ENCODE measurements at places on chromosomes 6 and 20.

GRCh38 chr6:161191671-161192070 lies 82.2 kb downstream of the AGPAT4 start:
- DNase-seq, result no peak

GRCh38 chr20:25738198-25738597 lies 41.5 kb upstream of the ZNF337 start:
- no peak for DNase-seq

DNA sequence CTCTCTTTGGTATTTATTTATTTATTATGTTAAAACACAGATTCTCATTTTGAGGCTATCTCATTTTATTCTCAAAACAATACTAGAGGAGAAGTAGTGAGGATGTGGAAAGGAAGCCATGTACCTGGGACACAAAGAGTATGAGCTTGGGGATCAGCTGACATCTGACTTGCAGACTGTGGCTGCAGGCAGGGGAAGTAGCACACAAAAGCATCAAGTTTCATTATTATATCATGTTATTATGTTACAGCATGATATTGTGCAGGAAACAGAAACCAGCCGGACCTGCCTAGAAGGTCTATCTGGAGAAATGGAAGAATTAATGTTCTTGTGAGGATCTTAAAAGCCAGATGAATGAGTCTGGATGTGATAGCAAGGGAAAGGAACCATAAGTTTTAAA lies 248.2 kb downstream of the KHDC1L start:
- DNase-seq, result no peak

GRCh38 chr6:144148886-144149285 lies 1.4 kb upstream of the STX11 start:
- no peak for DNase-seq

DNA sequence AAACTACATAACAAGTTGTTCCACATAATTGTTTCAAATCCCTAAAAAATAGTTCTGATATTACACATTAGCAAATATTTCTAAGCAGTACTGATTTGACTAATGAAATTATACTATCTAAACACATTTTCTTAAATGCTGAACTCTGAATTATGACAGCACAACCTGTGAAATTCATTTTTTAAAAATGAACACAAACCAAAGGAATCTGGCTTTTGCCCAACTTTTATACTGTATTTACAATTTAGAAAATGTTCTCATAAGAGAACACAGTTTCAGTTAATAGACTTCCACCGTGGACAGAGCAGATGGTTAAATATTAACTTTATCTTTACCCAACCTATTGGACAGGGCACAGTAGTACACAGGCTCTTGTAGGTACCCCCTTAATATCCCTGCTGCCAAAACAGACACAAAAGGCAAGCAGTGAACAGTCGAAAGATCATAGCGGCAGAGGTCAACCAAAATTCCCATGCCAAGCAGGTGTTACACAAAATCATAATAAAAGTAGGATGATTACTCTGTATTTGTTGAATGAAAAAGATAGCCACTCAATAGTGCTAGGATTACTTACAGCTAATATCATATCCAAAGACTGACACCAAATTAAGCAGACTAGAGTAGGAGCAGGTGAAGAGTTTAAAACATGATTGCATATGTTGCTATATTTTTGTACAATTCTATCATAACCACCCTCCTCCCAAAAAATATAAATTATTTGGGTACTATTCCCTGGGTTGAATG lies 122.5 kb downstream of the RNGTT start:
- no peak for DNase-seq

DNA sequence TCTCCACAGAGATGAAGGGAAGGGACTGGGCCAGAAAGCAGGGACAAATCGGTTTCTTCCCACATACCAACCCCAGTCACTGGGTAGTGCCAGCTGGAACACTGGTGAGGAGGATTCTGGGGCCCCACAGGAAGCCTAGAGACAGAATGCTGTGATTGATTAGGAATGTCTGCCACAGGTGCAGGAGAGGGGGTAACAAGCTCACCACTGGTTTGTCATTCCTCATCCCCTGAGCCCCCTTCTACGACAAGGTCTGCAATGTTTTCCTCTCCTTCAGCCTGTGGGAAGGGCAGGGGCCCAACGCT lies 89.8 kb downstream of the PREX1 start:
- no peak for DNase-seq

DNA sequence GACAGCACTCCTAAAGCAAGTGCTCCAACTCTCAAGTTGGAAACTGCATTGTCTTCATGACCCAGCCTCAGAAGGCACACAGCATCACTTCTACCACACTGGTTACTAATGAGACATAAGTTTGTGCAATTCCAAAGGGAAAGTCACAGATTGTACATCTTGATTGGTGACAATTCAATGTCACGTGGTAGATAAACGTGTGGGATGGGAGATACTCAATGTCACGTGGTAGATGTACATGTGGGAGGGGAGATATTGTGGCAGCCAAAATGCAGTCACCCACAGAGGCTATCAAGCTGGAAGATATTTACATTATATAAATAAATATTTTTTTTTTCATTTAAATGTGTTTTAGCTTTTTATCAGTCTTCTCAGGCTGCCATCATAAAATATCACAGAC lies 393.3 kb downstream of the KIF16B start:
- DNase-seq, result no peak

All from activated CD4-positive, CD25-positive, alpha-beta regulatory T cell (primary cell).